Left renal pelvis (tissue), 4 donors: ENCODE measurements at places on chromosomes 11 and 22. TPM values are rescaled to one million over a fixed set of nuclear protein-coding genes. Genes with fewer than 3 reads are reported as not detected.

- DNase-seq: no peak
Observed at GRCh38 chr22:48333816-48334735, 1493.6 kb downstream of the BRD1 start.

DNA sequence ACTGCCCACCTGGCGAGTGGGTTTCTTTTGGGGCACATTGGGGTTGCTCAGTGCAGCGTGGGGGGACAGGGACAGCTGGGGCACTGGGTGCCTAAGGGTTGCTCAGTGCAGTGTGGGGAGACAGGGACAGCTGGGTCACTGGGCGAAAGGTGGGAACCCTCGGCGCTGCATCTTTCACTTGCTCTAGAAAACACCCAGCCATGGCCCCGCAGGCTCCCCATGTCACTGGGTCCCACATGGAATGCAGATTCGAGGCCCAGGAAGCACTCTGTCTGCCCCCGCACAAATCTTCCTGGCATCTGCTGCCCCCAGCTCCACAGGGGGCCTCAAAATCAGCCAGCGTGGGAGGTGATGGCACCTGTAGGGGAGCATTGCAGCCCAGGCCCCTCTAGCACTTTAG is 229.3 kb downstream of the BRD1 start:
- DNase-seq: no peak

DNA sequence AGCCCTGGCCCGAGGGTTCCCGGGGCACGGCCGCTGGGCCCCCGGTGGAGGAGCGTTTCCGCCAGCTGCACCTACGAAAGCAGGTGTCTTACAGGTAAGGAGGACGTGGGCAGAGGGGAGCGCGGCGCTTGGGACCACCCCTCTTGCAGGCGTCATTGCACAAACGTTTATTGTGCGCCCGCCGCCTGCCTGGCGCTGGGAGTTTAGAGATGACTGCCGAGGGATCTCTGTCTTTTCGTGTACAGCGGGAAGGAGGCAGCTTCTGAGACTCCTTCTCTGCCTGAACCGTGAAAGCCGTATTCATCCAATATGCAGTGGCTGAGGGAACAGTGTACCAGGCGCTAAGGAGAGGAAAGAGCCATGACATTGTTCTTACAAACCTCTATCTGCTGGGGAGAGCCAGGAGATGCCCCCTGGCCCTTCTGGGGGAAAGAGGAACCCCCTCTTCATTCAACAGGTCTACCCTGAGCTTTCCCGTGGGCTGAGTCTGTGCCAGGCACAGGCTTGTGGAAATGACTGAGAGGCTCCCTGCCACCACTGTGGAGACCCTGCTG is 13.8 kb upstream of the DGKZ start:
- DNase-seq: no peak

GRCh38 chr11:66868726-66869566 is 12.1 kb downstream of the LRFN4 start:
- DNase-seq: no peak

DNA sequence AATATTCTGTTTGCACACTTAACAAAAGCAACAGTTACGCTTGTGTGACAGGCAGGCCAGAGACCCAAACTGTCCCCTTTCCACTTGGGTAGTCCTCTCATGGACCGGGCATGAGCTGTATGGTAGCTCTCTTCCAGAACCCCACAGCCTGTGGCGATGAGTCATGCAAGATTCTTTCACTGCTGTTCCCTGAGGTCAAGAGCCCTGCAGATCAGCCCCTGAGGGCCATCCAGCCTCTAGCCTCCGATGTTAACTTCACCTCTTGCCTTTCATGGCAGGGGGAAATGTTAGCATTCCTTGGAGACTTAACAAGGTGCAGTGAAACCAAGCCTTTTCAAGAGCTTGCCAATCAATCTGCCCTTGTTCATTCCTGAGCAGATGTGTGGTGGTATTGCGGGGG is 63.2 kb upstream of the DEUP1 start:
- no peak for DNase-seq

Gene CLCF1
- polyA plus RNA-seq: 12.9 TPM

Gene MRGPRX1
- polyA plus RNA-seq: not detected

Gene BANF1
- 256 TPM for polyA plus RNA-seq
